ENCODE measurements at places on chromosomes 12 and 14. TPM values are rescaled to one million over a fixed set of nuclear protein-coding genes. Genes with fewer than 3 reads are reported as not detected.

Gene JAG2
- polyA plus RNA-seq: 11.2 TPM

Gene R3HDM2
- polyA plus RNA-seq: 74.3 TPM

Gene ADAM21
- 0.50 TPM for polyA plus RNA-seq

Gene DLGAP5
- polyA plus RNA-seq: 14.7 TPM

Gene KCNMB4
- 23.6 TPM for polyA plus RNA-seq

Gene PRPF39
- 80.7 TPM for polyA plus RNA-seq

Gene RNASE1
- 478 TPM for polyA plus RNA-seq

Gene RND1
- polyA plus RNA-seq: 1.9 TPM

Gene CNOT2
- 153 TPM for polyA plus RNA-seq

Gene TCTN2
- 26.4 TPM for polyA plus RNA-seq

Gene TMTC1
- 3.9 TPM for polyA plus RNA-seq

Gene KLHL33
- polyA plus RNA-seq: 0.23 TPM

Gene NPFF
- not detected for polyA plus RNA-seq

Gene HOMEZ
- polyA plus RNA-seq: 16.0 TPM

Gene MANSC4
- 0.13 TPM for polyA plus RNA-seq

Gene NGB
- polyA plus RNA-seq: not detected

Gene RTL1
- 0.09 TPM for polyA plus RNA-seq

Gene LTBP2
- polyA plus RNA-seq: 16.7 TPM

Gene FGF23
- polyA plus RNA-seq: 0.04 TPM

Gene OTX2
- not detected for polyA plus RNA-seq

Gene LRRC9
- polyA plus RNA-seq: 0.47 TPM

Gene CD163L1
- 8.7 TPM for polyA plus RNA-seq

Gene CRIP2
- 174 TPM for polyA plus RNA-seq

Gene ESYT1
- 90.6 TPM for polyA plus RNA-seq
